ENCODE measurements at places on chromosomes 6 and 20.

GRCh38 chr6:5208471-5208971 is 52.2 kb downstream of the LYRM4 start:
- peaks cover 11% of the 10 kb centered on the region for H3K36me3 ChIP-seq
- DNase-seq, result no peak
- no peaks in the 10 kb centered on the region for H3K27me3 ChIP-seq
- H3K4me1 ChIP-seq, result no peaks in the 10 kb centered on the region

DNA sequence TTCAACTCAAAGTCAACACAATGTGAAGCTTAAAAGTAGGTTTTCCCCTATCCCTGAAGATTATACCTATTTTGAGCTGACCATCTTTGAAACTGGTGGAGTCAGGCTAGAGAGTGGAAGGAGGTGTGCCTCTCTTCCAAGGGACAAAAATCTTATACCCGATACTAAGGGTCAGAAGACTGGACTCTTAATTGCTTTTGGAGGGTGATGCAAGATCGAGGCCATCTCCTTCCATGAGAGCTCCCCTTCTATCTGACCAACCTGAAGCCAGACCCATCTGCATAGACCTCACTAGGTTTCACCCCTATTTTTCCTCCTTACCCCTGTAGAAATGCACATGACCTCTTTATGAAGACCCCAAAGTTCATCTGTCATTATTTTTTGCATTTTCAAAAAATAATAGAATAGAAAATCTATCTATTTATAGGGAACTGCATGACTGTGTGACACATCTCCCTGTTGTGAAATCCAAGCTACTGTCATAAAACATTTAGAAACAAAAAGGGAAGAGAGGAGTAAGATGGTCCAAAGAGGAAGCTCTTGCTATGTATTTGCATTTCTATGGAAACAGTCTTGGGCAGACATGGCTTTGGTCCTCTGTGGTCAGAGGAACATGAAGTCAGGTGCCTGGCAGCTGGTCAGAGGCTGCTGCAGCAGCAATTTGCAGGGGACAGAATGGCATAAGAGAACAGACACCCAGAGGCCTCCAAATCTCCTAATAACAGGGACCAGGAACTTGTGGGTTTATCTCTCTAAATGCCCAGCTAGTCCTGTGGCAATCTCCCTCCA is 349.2 kb downstream of the MAFB start:
- DNase-seq, result no peak
- H3K27me3 ChIP-seq, result peaks cover 3% of the 10 kb centered on the region
- H3K4me3 ChIP-seq, result no peak overlapping the region
- no peak overlapping the region for H3K27ac ChIP-seq
- H3K4me1 ChIP-seq, result no peaks in the 10 kb centered on the region
- no peaks in the 10 kb centered on the region for H3K36me3 ChIP-seq

- no peaks in the 10 kb centered on the region for H3K27me3 ChIP-seq
- DNase-seq, result no peak
- peak overlapping the region; percentile 93 for H3K4me3 ChIP-seq
- peak overlapping the region; percentile 85 for H3K27ac ChIP-seq
- peaks cover 47% of the 10 kb centered on the region for H3K4me1 ChIP-seq
Measured at GRCh38 chr20:35697696-35698297, 1.4 kb downstream of the NFS1 start.

GRCh38 chr20:52500157-52500556 is 308.6 kb upstream of the ZFP64 start:
- no peak for DNase-seq
- H3K4me1 ChIP-seq, result no peaks in the 10 kb centered on the region
- H3K27ac ChIP-seq, result no peak overlapping the region
- no peaks in the 10 kb centered on the region for H3K36me3 ChIP-seq

GRCh38 chr6:45984788-45985425 is 30.8 kb downstream of the CLIC5 start:
- H3K27ac ChIP-seq, result no peak overlapping the region
- H3K36me3 ChIP-seq, result no peaks in the 10 kb centered on the region
- H3K27me3 ChIP-seq, result peaks cover 6% of the 10 kb centered on the region

DNA sequence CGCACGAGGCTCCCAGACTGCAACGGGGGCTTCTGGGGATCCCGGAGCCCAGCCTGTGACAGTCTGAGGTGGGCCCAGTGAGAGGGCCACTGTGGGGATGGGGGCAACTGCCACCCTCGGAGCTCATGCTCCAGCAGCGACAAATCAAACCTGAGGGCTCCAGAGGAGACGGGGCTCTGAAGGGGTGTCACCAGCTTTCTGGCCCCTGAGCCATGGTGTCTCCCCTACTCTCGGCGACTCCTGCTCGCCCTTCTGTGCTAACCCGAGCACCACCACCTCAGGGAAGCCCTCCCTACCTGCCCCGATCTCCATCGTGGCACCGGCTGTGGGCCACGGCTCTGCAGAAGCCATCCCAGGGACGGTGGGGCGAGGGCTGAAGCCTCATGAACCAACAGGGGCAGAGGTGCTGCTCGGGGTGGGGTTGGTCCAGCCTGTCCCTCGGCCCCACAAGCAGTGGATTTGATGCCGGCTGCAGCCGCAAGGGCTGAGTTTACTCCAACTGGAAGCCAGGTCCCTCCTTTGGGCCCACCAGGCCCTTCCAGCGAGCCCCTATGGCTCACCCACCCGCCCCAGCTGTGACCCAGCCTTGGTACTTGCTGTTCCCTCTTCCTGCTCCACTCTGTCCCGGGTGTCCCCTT is 102.7 kb downstream of the ASXL1 start:
- H3K27ac ChIP-seq, result no peak overlapping the region
- no peaks in the 10 kb centered on the region for H3K4me1 ChIP-seq
- H3K4me3 ChIP-seq, result no peak overlapping the region
- peaks cover 71% of the 10 kb centered on the region for H3K36me3 ChIP-seq
- no peaks in the 10 kb centered on the region for H3K27me3 ChIP-seq

All from DND-41 (cell line).